ENCODE measurements at places on chromosomes 5 and 9.
A peak's percentile ranks its signal among the peaks of the same experiment; 100 is the strongest.

DNA sequence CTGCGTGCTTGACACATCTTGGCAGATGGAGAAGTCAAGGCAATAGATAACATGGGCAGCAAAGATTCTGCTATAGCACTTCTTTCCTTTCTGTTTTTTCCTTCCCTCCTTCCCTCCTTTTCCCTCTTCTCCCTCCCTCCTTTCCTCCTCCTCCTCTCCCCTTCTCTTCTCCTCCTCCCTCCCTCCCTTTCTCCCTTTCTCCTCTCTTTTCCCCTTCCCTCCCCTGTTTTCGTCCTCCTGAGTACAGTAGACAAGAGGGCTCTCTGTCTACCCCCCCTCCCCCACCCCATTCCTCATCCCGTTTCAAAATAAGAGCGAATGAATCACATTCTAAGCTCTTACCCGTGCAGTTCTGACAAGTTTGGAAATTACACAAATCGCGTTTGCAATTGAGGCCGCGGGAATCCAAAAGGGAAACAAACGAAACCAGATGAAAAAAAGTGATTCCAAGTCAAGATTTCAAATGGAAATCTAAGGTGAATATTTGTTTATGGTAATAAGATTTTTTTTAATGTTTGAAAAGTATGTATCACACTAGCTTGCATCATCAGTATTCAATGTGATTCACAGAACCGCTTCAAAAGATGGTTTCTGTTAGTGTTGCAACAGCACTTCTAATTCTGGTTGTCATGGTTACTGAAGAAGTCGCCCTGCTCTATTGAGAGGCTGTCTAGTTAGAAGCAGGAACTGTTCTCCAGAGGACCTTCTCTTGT is 1.3 kb downstream of the NIM1K start:
- DNase-seq, result peak; percentile 76

GRCh38 chr5:127577458-127577857 is 60.0 kb downstream of the PRRC1 start:
- DNase-seq, result no peak

DNA sequence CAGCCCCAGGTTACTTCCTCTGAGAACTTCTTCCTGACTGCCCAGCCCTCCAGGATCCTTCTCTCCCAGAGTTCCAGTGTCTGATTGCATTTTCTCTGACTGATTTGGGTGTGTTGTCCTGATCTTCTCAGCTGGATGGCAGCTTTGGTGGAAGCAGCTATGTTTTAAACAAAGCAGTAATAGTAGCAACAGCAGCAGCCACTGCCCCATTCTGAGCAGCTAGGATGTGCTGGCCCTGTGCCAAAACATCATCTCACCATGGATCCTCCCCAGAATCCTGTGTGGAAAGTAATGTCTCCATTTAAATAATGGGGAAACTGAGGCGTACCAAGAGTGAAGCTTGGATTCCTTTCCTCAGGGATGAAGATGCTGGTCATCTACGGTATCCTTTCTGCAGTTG is 46.4 kb upstream of the PSD2 start:
- DNase-seq, result no peak

GRCh38 chr5:170522211-170523141 is 18.7 kb downstream of the KCNIP1 start:
- no peak for DNase-seq

- no peak for DNase-seq
Observed at GRCh38 chr5:8234179-8234770, 365.3 kb downstream of the MTRR start.

DNA sequence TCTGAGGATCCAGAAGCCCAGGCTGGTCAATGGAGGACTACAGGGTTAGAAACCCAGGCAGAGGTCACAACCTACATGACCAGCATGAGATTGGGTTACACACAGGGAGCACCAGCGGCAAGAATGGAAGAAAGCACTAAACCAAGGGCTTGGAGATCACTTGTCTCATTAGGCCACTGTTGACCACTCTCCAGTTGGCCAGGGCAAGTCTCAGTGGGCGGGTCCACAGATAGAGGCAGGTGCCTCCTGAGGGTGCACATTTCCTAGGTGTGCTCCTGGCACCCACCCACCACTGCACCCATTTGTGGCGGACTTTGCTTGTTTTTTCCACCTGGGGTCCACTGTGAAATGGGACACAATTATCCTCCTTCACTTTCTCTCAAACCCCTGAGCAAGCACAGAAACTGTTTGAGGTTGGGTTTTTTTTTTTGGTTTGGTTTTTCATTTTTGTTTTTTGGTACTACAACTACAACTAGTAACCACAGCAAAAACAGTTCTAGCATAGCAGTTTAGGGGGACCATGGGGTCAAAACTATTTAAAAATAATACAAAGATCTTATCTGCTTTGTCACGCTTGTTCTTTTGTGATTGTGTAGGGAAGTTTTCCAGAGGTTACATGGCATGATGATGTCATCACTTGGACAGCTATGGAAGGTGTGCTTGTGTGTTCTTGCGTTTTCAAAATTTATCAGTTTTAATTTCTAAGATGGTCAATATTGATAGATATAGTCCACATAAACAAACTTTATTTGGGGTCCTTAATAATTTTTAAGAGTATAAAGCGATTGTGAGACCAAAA is 6.1 kb downstream of the NPR2 start:
- DNase-seq, result no peak

GRCh38 chr5:6995115-6995514 is 281.9 kb downstream of the TENT4A start:
- DNase-seq, result no peak

- no peak for DNase-seq
Observed at GRCh38 chr5:117881426-117882230, 1106.7 kb downstream of the DTWD2 start.

GRCh38 chr9:83219154-83219923 is 156.4 kb upstream of the RASEF start:
- DNase-seq, result peak; percentile 28

DNA sequence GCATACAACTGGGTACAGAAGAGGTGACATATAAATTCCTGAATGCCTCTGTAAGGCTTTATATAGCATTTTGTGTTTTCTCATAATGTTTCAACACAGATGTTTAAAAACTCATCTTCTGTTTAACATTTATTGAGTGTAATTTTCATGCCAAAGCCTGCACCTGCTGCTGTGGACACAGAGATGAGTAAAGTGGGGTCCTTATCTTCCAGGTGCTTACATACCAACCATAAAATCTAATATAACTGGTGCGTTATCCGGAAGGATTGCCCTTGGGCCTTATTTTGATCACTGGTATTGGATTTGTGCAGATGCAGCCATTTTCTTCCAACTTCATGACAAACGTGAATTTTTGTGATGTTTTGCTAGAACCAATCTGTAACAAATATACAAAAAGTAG is 222.3 kb downstream of the DMRT2 start:
- no peak for DNase-seq

GRCh38 chr9:27599102-27599869 is 26.0 kb upstream of the C9orf72 start:
- DNase-seq, result no peak

DNA sequence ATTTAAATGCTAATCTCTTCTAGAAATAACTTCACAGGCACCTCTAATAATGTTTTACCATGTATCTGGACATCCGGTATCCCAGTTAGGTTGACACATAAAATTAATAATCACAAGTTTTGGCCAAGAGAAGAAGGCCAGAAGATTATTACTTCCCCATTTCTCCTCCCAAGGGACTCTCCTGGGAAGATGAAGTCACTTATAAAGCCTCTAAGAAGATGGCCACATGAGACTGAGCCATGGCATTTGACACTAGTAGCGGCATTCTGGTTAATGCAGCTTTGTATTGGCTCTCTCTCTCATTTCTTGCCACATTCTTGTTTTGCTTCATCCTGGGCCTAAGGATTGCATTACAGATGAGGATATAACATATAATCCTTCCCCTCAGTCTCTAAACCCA is 34.5 kb upstream of the RASA1 start:
- no peak for DNase-seq

- no peak for DNase-seq
Observed at GRCh38 chr5:39475881-39476842, 51.4 kb upstream of the DAB2 start.
